Activated effector memory CD4-positive, alpha-beta T cell treated with Interleukin-2 at 50 U/mL for 16 hours (primary cell): ENCODE measurements at places on chromosomes 6 and 20.

DNA sequence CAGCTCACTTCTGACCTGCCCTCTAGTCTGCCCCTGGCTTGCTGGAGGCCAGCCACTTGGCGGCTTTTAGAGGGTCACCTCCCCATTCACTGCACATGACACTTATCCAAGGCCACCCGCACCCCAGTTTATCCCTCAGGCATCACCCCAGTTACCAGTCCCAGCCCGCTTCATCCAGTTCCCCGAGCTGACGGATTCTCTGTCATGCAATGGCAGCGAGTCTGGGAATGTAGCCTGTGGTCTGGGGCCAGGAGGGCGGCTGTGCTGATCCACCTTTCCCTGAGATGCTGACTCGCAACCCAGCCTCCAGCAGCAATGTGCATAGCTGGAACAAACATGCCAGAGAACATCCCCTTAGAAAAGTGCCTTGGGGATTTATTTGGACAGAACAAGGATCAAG, 25.8 kb downstream of the SYNDIG1 start:
- no peak for DNase-seq

GRCh38 chr6:5704708-5705107, 302.0 kb downstream of the NRN1 start:
- DNase-seq = no peak

GRCh38 chr6:152669895-152670294, 27.8 kb upstream of the MYCT1 start:
- DNase-seq = no peak

DNA sequence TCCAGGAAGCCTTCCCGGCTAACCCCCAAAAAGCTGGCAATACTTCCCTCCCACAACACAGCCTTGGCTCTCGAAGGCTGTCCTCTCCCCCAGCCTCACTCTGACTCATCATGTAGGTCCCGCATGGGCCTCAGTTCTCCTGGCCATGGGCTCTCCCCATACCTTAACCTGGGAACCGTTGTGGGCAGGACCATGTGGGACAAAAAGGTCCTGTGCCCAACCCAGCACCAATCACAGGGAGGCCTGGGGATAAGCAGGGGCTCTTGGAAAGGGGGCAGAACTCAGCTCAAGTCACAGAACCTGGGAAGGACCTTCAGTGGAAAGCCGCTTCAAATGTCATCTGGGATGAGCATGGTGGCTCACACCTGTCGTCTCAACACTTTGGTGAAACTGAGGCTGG, 45.5 kb downstream of the MRPL14 start:
- DNase-seq = no peak

GRCh38 chr20:34581341-34582184, 23.0 kb downstream of the MAP1LC3A start:
- no peak for DNase-seq

DNA sequence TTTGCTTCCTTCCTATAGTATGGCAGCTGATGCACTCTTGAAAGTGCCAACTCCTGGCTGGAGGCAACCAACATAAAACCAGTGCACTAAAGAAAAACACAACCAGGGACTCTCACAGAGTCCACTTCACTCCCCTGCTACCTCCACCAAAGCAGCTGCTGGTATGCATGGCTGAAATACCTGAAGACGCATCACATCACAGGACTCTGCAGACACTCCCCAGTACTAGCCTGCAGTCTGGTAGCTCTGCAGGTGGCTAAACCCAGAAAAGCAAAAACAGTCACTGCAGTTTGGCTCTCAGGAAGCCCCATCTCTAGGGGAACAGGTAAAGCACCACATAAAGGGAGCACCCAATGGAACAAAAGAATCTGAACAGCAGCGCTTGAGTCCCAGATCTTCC, 473.0 kb upstream of the SPTLC3 start:
- no peak for DNase-seq

DNA sequence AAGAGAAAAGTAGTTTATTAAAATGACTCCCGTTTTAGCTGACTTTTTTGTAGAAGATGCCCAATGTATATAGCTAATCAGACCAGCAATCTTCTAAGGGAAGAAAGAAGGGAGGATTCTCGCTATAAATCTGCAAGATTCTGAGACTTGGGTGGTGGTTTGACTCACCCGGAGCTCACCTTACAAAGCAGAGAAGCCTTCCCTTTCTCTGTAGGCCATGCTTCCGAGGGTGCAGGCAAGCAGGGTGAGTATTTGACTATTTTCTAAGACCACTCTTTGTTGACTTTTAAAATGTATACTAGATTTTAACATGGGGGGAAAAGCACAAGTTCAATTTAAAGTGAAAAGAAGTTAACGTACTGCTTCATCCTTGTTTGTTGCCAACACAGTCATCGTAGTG, 2.7 kb downstream of the OLIG3 start:
- DNase-seq = no peak

DNA sequence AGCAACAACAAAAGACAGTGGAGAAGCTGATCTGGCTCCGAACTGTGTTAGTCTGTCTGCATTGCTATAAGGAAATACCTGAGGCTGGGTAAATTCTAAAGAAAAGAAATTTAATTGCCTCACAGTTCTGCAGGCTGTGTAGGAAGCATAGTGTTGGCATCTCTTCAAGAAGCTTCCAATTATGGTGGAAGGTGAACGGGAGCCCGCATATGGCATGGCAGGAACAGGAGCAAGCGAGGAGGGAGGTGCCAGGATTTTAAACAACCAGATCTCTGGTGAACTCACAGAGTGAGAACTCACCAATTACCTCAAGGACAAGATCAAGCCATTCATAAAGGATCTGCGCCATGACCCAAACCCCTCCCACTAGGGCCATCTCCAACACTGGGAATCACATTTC, 293.5 kb downstream of the SMOC2 start:
- DNase-seq = no peak

GRCh38 chr6:142478117-142478516, 176.3 kb downstream of the ADGRG6 start:
- no peak for DNase-seq

GRCh38 chr6:139337830-139338229, 36.6 kb downstream of the CITED2 start:
- no peak for DNase-seq

GRCh38 chr6:169240591-169241390, 12.9 kb downstream of the THBS2 start:
- no peak for DNase-seq

DNA sequence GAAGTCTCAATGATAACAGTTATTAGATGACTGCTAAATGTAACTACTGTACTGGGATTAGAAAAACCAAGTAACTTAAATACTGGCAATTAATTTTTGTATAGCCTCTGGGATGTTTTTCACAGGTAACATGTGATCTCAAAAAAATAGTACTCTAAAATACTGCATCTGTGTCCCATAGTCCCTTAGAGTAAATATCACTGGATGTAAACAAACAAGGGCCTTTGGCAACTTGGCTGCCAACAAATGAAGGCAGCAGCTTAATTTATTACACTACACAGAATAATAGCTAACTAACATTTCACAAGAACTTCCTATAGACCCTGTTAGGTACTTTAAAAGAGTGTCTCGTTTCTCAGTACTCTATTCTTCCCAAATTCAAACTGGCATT, 14.0 kb downstream of the ARHGAP18 start:
- DNase-seq = no peak

DNA sequence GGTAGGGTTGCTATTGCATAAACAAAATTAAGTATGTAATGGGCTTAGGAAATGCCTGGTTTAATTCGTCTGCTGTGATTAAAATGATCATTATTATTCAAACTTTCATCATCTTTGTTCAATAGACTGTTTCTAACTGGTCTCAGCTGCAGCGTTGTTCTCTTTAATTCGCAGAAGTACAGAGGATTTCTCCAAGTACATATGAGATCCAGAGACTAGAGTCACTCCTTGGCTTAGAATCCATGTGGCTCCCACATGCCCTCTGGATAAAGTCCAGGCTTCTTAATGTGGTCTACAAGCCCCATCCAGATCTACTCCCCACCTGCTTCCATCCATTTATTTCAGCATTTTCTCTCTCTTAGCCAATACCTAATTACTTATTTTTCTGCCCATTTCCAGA, 1.1 kb upstream of the ZBTB24 start:
- DNase-seq = no peak

GRCh38 chr6:6390849-6391602, 70.6 kb upstream of the F13A1 start:
- DNase-seq = no peak

DNA sequence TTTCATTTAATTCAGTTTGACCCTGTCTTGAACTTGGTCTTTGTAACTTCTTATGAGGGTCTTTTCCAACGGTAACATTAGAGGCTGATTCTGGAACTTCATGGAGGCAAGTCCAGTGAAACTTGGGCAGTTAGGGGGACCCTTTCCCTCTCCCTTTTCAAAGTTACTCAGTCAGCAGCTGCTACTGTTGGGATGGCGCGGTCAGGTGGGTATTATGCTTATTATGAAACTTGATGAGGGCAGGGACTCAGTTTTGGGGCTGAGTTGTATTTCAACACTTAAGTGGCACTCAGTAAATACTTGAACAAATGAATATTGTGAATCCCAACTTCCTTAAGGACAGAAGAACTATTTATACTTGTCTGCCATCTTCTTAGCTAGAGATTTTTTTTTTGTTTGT, 20.8 kb downstream of the TOP1 start:
- no peak for DNase-seq

DNA sequence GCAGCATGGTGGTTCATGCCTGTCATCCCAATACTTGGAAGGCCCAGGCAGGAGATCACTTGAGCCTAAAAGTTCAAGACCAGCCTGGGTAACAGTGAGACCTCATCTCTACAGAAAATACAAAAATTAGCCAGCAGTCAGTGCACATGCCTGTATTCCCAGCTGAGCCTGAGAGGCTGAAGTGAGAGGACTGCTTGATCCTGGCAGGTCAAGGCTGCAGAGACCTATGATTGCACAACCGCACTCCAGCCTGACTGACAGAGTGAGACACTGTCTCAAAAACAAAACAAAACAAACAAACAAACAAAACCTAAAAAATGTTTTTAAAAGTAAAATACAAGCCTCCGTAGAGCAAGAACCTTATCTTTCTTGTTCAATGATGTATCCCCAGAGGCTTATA, 6.0 kb downstream of the CEP85L start:
- DNase-seq = no peak

DNA sequence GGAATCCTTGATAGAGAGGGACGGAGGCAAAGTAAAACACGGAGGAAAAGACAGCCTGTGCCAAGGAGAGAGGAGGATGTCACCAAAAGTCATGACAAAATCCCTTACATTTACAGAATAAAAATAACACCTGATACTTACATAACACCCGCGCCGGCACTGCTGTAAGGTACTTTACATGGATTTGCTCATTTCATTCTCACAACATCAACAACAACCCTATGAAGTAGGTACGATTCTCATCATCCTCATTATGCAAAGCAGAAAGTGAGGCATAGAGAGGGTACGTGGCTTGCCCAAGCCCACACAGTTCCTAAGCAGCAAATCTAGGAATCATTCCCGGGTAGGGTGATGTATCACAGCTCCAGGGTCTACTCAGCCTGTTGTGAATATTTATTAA, 67.6 kb upstream of the NFATC2 start:
- no peak for DNase-seq

DNA sequence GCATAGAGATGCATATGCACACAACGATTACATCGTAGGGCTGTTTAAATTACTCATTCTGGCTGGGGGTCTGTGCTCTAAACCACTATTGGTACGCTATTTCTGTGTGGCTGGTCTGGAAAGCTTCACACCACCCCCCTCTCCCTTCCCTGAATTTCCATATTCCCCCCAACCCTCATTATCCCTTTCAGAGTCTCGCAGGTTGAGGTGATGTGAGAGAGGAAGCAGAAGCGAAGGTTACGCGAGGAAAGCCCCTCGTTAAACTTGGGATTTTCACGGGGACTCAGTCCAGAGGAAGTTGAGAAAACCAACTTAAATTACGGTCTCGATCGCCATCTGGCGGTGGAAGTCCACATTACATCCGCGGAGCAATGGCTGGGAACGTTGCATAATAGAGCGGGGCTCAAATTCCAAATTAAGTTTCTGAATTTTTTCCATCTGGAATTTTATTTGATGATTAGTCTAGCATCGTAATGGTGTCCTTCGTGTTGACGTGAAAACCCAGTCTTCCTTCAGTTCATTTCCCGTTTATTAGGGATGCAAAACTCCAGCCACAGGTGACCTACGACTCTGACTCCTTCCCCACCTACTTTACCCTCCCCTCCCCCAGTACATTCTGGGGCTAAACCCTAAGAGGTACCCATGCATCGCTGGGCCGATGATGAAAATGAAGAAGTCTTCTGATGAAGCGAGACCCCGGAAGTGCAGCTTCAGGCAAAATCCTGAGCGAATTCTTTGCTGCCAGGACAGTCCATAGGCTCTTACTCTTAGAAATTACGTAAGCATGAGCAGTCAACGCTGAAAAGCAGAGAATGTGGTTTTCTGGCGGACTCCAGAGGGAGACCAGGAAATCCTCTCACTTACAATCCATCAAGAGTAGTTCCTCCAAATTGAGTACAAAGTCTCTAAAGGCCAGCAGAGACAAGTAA, 19.7 kb downstream of the HLA-DOB start:
- peak; percentile 61 for DNase-seq

GRCh38 chr6:13413466-13413862, 73.9 kb downstream of the GFOD1 start:
- no peak for DNase-seq

GRCh38 chr6:4085332-4085700, 6.4 kb upstream of the FAM217A start:
- DNase-seq = no peak

DNA sequence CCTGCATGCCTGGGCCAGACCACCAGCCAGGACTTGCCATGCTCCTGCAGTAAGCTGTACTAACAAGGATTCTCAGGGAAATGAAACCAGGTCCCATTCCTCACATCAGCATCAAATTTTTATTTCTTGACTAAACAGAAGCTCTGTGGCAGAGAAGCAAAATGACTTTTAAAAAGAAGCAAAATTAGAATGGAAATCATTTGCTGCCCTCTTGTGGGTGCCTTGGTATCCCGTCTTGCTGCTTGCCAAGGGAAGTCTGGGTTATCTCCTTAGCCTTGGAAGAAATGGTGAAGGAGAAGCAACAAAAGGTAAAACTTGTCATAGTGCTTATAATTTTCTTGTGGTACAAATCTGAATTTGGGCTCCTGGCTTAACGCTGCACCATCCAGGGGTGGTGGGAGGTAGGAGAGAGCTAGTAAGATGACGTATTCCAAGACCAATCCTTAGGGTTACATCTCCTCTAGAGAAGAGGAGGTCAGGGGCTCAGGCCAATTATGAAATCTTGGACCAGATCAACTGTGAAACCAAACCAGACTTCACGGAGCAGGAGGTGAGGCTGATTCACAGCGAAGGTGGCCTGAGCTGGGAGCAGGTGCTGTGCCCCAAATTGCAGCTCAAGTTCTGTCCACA, 107.5 kb downstream of the FAXC start:
- DNase-seq = no peak

DNA sequence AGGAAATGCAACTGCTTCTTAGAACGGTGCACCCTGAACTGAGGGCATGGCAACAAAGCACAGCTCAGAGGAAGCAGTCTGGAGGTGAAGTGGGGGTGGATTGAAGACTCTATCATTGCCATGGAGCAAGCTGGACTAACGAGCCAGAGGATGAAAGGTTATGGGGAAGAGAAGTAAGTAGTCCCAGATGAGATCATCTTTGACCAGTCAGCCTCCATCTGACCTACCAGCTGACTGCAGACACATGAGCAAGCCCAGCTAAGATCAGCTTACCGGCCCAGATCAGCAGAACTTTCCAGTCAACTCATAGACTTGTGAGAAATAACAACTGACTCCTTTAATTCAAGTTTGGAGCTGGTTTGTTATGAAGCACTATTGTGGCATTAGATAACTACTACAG, 9.1 kb upstream of the JAG1 start:
- DNase-seq = no peak
